ENCODE measurements at places on chromosomes 6 and 20. TPM values are rescaled to one million over a fixed set of nuclear protein-coding genes. Genes with fewer than 3 reads are reported as not detected.

GRCh38 chr6:157668009-157668401, 155.0 kb upstream of the SNX9 start:
- no peaks in the 10 kb centered on the region for H3K4me1 ChIP-seq
- no peak overlapping the region for H3K27ac ChIP-seq
- no peak for DNase-seq
- H3K4me3 ChIP-seq = no peak overlapping the region

MKKS gene
- 14.6 TPM for total RNA-seq

ZNF311 gene
- 1.9 TPM for total RNA-seq

- no peaks in the 10 kb centered on the region for H3K27me3 ChIP-seq
- H3K36me3 ChIP-seq = peaks cover 5% of the 10 kb centered on the region
- H3K27ac ChIP-seq = no peak overlapping the region
- DNase-seq = no peak
These were observed 30.4 kb downstream of the SRC start for GRCh38 chr20:37376324-37376723.

DNA sequence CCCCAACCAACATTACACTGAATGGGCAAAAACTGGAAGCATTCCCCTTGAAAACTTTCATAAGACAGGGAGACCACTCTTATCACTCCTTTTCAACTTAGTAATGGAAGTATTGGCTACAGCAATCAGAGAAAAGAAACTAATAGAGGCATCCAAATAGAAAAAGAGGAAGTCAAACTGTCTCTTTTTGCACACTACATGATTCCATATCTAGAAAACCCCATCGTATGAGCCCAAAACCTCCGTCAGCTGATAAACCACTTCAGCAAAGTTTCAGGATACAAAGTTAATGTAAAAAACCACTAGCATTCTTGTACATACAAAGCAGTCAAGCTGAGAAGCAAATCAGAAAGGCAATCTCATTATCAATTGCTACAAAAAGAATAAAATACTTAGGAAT, 580.4 kb upstream of the PTCHD4 start:
- no peak overlapping the region for H3K4me3 ChIP-seq
- no peaks in the 10 kb centered on the region for H3K27me3 ChIP-seq
- no peaks in the 10 kb centered on the region for H3K4me1 ChIP-seq
- H3K36me3 ChIP-seq = no peaks in the 10 kb centered on the region
- no peak overlapping the region for H3K27ac ChIP-seq

DNA sequence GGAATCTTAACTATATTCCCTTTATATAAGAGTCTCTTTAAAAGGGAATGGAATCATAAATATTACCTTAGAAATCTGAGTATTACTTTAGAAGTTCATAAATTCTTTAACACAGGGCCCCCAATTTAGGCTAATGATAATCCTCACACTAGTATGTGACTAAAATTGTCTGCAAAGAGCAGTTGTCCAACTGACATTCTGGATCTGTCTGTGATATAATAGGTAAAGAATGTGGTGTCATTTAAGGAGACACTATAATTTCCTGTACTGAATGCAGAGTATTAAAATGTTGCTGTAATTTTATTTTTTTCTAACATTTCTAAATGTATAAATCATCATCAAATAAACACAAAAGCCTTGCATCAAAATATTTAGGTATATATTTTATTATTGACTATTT, 128.5 kb upstream of the DST start:
- H3K27ac ChIP-seq = no peak overlapping the region
- H3K4me1 ChIP-seq = no peaks in the 10 kb centered on the region
- DNase-seq = no peak
- no peak overlapping the region for H3K4me3 ChIP-seq
- no peaks in the 10 kb centered on the region for H3K36me3 ChIP-seq

CYP24A1 gene
- 1.9 TPM for total RNA-seq

GRCh38 chr20:53294804-53295203, 298.8 kb downstream of the ZNF217 start:
- DNase-seq = no peak
- no peaks in the 10 kb centered on the region for H3K27me3 ChIP-seq
- H3K36me3 ChIP-seq = no peaks in the 10 kb centered on the region
- H3K4me3 ChIP-seq = no peak overlapping the region
- H3K27ac ChIP-seq = no peak overlapping the region

- no peak for DNase-seq
- no peaks in the 10 kb centered on the region for H3K36me3 ChIP-seq
- no peak overlapping the region for H3K27ac ChIP-seq
- no peak overlapping the region for H3K4me3 ChIP-seq
These were observed 42.5 kb downstream of the DUSP22 start for GRCh38 chr6:334536-335510.

SNX14 gene
- total RNA-seq = 67.2 TPM

- H3K4me3 ChIP-seq = no peak overlapping the region
- no peaks in the 10 kb centered on the region for H3K4me1 ChIP-seq
- H3K27me3 ChIP-seq = no peaks in the 10 kb centered on the region
- H3K27ac ChIP-seq = no peak overlapping the region
- no peaks in the 10 kb centered on the region for H3K36me3 ChIP-seq
- no peak for DNase-seq
These were observed 99.3 kb downstream of the AIG1 start for GRCh38 chr6:143160015-143160414.

DNA sequence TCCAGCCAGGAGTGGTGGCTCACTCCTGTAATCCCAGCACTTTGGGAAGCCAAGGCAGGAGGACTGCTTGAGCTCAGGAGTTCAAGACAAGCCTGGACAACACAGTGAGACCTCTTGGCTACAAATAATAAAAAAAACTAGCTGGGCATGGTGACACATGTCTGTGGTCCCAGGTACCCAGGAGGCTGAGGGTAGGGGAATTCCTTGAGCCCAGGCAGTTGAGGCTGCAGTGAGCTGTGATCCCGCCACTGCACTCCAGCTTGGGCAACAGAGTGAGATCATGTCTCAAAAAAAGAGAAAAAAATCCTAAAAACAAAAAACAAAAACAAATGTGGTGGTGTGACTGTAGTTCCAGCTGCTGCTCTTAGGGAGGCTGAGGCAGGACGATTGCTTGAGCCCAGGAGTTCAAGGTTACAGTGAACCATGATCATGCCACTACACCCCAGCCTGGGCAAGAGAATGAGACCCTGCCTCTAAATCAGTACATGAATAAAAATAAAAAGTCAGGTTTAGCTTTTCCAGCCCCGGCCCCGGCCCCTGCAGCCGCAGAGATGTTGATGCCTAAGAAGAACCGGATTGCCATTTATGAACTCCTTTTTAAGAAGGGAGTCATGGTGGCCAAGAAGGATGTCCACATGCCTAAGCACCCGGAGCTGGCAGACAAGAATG, 13.5 kb upstream of the SNRPC start:
- no peaks in the 10 kb centered on the region for H3K27me3 ChIP-seq
- no peaks in the 10 kb centered on the region for H3K36me3 ChIP-seq
- no peak for DNase-seq
- H3K4me3 ChIP-seq = no peak overlapping the region
- H3K27ac ChIP-seq = no peak overlapping the region

GRCh38 chr20:48624315-48625020, 203.3 kb downstream of the PREX1 start:
- no peaks in the 10 kb centered on the region for H3K36me3 ChIP-seq
- DNase-seq = no peak
- H3K27ac ChIP-seq = no peak overlapping the region
- no peak overlapping the region for H3K4me3 ChIP-seq
- peaks cover 2% of the 10 kb centered on the region for H3K4me1 ChIP-seq
- H3K27me3 ChIP-seq = no peaks in the 10 kb centered on the region

CFB gene
- total RNA-seq = 32.1 TPM

DNA sequence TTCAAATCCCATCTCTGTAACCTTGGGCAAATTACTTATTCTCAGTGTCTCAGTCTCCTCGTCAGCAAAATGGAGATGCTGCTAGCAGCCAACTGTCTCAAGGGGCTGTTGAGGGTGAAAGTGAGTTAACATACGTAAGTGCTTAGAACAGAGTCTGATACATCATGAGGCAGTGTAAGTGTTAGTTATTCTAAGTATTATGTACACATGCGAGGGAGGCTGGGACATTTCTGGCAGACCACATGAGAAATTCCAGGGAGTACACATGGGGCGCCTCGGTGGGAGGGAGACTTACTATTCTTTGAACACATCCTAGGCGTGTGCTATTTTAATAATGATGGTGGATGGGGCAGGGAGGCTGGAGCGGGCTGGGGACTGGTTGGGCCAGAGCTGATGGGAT, 99.1 kb downstream of the DLGAP4 start:
- no peaks in the 10 kb centered on the region for H3K36me3 ChIP-seq
- H3K27ac ChIP-seq = no peak overlapping the region
- no peak for DNase-seq
- H3K27me3 ChIP-seq = peaks cover 9% of the 10 kb centered on the region

CCN6 gene
- not detected for total RNA-seq

DNA sequence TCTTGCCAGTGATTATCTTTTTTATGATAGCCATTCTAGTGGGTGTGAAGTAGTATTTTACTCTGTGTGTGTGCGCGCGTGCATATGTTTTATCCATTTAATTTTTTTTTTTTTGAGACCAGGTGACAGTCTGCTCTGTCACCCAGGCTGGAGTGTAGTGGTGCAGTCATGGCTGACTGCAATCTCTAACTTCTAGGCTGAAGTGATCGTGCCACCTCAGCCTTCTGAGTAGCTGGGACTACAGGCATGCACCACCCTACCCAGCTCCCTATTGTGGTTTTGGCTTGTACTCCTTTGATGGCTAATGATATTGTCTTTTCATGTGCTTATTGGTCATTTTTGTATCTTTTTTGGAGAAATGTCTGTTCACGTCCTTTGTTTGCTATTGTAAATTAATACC, 33.3 kb downstream of the ITCH start:
- H3K4me3 ChIP-seq = no peak overlapping the region
- no peak overlapping the region for H3K27ac ChIP-seq
- H3K36me3 ChIP-seq = no peaks in the 10 kb centered on the region
- no peaks in the 10 kb centered on the region for H3K27me3 ChIP-seq
- DNase-seq = no peak
- no peaks in the 10 kb centered on the region for H3K4me1 ChIP-seq

ARHGAP18 gene
- total RNA-seq = 29.1 TPM

SLC44A4 gene
- total RNA-seq = 332 TPM

DNA sequence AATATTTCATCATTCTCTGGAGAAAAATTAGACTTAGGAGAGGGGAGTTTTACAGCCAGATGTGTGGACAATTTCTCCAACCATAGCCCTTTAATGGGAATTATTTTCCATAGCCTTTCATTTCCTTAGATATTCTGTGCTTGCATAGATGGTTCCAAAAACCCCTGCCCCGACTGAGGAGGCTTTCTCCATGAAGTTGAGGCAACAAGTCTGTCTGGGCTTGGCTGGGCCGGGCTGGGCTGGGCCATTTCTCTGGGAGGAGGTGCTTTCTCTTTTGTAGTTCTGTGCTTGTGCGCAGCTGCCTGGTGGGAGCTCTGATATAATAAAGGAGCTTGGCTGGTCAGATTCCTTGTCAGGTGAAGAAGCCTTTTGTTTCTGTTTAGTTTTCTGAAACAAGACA, 71.4 kb downstream of the SOBP start:
- H3K4me3 ChIP-seq = no peak overlapping the region
- no peak for DNase-seq
- H3K27ac ChIP-seq = no peak overlapping the region
